H1 (cell line): ENCODE measurements at places on chromosomes 7 and 10.
A peak's percentile ranks its signal among the peaks of the same experiment; 100 is the strongest.

GRCh38 chr7:77197141-77197540, 2.5 kb downstream of the FGL2 start:
- DNase-seq: no peak

GRCh38 chr10:80202934-80203834, 2.2 kb downstream of the ANXA11 start:
- DNase-seq: no peak

- DNase-seq: no peak
Measured at GRCh38 chr7:12947465-12947864, 260.0 kb downstream of the ARL4A start.

- no peak for DNase-seq
Measured at GRCh38 chr10:88256013-88256680, 327.0 kb downstream of the RNLS start.

DNA sequence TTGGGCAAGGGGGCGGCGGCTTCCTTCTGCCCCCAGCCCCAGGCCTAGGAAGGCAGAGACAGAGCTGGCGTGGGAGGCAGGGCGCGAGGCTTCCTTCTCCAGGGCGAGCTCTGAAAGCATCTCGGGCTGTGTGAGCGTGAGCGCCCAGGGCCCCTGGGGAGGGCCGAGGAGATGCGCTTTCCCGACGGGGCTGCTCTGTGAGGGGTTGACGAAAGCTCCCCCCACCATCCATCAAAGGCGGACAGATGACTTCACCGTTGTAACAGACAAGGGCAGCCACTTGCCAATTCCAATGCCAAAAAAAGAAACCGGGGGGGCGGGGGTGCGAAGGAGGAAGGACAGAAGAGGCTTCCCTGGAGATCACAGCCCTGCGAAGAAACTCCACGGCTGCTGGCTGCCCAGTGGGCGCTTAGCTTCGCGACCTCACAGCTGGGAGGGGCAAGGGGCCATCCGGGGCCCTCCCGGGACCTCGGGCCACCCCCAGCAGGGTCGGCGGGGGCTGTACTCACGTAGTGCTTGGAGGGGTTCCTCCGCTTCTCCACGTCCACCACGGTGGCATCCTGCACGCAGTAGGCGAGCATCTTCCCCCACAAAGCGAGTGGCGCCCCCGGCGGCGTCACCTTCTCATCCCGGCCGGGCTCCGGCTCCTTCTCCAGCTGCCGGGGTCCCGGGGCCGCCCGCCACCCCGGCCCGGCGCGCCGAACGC, 537 bp downstream of the SH3PXD2A start:
- DNase-seq: peak; percentile 76

DNA sequence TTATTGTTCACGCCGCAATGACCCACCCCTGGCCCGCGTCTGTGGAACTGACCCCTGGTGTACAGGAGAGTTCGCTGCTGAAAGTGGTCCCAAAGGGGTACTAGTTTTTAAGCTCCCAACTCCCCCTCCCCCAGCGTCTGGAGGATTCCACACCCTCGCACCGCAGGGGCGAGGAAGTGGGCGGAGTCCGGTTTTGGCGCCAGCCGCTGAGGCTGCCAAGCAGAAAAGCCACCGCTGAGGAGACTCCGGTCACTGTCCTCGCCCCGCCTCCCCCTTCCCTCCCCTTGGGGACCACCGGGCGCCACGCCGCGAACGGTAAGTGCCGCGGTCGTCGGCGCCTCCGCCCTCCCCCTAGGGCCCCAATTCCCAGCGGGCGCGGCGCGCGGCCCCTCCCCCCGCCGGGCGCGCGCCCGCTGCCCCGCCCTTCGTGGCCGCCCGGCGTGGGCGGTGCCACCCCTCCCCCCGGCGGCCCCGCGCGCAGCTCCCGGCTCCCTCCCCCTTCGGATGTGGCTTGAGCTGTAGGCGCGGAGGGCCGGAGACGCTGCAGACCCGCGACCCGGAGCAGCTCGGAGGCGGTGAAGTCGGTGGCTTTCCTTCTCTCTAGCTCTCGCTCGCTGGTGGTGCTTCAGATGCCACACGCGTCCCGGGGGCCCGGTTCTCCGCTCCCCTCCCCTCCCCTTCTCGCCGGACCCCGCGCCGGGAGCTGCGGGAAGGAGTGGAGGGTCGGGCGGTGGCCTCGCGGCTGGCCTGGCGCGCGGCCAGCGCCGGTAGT, at the start of gene CBX3:
TSS of gene CBX3 (plus strand) at position 499 of the 772 bp plus-strand sequence. CDS start 1,254 bp downstream, outside the sequence.
- DNase-seq: peak; percentile 95

DNA sequence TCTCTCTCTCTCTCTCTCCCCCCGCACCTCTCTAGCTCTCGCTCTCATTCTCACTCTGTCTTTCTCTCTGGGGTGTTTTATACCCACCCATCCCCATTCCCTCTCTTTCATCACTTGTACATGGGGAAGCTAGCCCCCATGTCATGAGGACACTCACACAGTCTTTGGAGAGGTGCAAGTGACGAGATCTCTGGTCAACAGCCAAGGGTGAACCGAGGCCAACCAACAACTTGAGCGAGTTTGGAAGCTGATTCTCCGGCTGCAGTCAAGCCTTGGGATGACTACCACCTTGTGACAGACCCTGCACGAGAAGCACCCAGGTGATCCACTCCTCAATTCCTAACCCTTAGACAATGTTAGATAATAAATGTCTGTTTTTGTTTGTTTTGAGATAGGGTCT, 10.1 kb upstream of the KBTBD2 start:
- no peak for DNase-seq

DNA sequence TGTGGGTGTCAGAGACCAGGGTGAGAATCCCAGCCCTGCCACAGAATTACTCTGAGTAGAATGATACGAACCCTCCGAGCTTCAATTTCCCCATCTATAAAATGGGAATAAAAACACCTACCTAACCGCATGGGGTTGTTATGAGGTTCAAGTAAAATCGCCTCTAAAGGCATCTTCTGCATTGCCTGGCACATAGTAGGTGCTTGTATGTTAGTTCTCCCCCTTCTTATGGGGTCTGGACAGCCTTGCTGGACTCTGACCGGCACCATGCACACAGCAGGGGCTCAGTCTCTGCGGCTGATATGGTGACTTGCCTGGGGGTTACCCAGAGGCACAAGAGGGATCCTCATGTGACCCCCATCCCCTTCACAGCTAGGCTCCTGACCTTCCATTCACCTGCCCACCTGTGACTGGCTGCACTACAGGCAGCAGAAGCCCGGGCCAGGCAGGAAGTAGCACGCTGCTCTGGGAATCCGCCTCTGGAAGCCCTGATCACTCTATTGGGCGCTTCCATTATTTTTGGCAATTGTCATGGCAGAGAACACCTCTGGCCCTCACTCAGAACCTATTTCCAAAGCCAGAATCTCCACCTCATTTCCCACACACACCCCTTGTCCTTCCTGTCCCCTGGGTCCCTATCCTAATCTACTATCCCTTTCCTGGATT, 6.0 kb downstream of the SH3PXD2A start:
- no peak for DNase-seq

DNA sequence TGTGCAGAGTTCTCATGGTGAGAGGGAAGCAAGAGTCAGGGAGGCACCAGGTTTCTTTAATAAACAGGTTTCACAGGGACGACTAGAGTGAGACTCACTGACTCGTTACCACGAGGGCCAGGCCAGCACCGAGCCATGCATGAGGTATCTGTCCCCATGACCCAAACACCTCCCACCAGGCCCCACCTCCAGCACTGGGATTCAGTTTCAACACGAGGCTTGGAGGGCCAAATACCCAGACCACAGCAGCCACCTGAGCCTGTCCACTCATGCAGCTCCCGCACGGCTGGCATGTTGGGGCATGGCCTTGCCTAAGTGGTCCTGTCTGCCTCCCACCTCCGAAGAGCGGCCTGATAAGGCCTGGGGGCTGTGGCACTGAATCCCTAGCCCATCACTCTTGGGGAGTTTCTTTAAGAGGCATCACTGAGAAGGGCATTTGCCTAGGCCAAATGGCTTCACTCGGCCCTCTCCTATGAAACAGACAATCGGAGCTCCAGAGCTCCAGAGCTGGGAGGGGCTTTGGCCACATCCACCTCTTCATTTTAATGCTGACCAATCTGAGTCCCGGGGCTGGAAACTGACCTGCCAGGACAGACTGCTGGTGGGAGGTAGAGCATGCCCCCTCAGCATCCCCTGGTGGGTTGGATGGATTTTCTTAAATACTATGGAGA, 157.8 kb downstream of the DNAJB6 start:
- no peak for DNase-seq

- no peak for DNase-seq
Measured at GRCh38 chr10:43138757-43139241, 554 bp downstream of the CSGALNACT2 start.

DNA sequence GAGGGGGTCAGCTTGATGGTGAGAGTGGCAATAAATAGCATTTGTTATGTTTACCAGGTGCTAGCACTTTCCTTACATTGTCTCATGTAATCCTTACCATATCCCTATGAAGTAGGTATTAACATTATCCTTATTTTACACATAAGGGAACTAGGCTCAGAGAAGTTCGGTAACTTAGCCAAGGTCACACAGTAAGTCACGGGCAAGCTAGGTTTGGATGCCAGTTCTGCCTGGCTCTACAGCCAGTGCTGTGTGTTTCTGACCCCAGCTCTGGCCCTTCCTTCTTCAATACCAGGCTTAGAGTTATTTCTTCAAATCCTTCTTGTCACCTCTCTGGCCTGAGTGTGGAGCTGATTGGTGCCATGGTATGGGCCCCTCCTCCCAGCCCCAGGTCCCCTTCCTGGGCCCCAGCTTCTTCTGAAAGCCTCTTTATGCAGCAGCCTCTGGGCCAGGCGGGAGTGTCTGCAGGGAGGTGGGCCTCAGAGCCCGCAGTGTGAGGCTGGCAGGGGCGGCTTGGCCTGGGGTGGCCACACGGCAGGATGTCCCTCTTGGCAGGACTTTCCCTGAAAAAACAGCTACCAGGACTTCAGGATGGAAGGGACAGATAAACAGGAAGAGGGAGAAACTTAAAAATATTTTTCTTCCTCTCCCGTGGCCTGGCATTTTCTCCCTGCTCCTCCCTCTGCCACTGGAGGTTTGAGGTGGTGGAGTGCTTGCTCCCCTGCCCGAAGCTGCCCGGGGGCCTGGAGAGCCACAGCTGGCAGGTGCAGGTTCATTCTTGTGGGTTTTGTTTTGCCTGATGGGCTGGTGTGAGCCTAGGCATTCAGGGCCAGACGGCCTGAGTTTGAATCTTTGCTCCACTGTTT, 20.6 kb downstream of the PALD1 start:
- no peak for DNase-seq

GRCh38 chr10:123804716-123805115, 86.9 kb downstream of the CPXM2 start:
- no peak for DNase-seq

DNA sequence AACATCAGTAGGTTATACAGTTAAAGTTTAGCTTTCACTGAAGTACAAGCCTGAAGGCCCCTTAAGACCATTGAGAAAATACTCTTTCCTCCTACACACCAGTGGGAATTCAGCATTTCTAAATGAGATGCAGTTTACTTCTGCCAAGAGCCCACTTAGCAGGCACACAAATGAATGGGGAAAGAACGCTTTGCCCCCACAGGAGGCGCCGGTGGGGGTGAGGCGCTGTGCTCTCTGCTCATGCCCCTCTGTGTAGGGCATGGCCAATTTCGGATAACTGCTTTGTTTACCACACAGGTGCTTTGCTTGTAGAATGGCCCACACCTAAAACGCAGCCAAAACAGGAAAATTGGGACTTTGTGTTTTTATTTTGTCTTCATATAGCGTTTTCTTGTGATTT, 15.9 kb upstream of the LAT2 start:
- DNase-seq: no peak

GRCh38 chr7:4144811-4145510, 537.1 kb upstream of the FOXK1 start:
- no peak for DNase-seq

DNA sequence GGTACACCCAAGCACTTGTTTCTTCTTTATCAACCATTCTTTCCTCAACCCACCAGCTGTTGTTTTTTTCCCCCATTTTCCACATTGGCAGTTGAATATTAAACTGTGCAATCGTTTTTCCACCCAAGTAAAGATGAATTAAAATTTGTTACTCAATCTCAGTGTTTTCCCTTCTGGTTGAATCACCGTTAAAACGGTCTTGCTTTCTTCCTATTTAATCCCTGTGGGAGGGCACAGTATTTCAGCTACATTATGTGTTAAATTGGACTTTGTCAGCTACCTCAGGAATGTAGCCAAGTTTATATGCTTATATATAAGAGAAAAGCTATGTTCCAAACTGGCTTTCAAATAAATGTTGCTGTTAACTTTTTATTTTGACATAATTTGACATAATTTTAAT, 19.9 kb downstream of the SLC35G1 start:
- no peak for DNase-seq

- DNase-seq: no peak
Measured at GRCh38 chr7:73642834-73643233, 18.5 kb upstream of the MLXIPL start.

DNA sequence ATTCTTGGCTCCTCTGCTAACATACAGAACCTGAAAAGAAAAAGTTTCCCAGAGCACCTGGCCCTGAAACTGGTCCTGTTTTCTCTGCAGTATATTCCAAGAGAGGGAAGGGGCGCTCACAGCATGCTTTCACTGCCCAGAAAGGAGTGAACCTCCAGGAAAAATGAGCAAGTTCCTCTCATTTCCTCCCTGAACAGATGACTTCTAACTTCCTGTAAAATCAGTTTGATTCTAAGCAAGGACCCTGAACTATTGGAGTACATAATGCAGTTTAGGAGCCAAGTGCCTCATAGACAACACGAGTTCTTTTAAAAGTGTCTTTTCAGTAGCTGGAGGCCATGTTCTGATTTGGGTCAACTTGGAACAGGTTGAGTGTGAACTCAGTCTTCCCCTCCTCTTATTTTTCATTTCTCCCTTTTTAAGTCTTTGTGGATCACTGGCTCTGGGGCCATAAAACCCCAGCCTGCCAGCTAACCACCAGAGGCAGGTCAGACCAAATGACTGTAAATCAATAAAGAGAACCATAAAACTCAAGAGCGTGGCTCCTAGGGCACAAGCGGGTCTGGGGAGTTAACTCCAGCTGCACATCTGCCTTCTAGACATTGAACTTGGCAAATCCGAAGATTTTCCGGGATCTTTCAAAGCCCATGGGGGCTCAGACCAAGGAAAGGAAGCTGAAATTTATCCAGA, 5.9 kb upstream of the LRRC18 start:
- no peak for DNase-seq

DNA sequence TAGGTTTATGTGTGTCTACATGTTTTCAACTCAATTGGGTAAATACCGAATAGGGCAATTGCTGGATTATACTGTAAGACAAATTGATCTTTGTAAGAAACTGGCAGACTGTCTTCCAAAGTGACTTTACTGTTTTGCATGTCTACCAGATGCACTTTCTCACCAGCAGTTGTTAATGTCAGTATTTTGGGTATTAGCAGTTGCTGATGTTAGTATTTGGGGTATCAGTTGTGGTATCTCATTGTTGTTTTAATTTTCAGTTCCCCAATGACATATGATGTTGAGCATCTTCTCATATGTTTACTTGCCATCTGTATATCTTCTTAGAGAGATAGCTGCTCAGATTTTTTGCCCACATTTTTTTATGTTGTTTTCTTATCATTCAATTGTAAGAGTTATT, 10.6 kb downstream of the PDE6C start:
- no peak for DNase-seq
